ENCODE measurements at places on chromosomes 6 and 20.

DNA sequence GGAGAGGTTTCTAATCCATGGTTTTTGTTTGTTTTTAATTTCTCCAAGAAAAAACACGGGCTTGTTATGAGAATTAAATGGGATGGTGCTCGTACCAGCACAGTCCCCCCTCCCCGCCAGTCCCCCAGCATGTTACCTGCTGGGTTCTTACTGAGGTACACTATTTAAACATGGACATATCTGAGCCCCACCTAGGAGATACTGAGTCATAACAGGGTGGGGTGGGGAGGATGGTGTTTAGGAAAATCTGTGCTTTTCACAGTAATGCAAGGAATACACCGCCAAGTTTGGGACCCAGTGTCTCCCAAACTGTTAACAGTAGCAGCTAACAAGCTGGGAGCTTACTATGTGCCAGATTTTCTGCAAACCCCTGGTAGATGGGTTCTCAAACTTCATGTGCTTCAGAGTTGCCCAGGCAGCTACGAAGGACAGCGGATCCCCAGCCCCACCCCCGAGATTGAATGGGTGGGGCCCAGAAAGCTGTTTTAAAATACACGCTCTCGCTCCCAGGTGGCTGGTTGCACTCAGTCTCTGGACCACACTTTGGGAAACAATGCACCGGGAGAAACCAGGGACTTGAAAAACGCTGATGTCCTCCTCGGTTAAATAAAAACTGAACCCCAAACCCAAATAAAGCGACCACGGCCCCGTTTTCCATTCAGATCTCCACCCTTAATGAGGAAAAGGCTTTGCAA, 995 bp downstream of the ZFP64 start:
- peak; percentile 42 for DNase-seq

GRCh38 chr6:56732517-56732916, 89.8 kb upstream of the DST start:
- DNase-seq: no peak

GRCh38 chr6:82980086-82980485, 85.6 kb downstream of the UBE3D start:
- no peak for DNase-seq

DNA sequence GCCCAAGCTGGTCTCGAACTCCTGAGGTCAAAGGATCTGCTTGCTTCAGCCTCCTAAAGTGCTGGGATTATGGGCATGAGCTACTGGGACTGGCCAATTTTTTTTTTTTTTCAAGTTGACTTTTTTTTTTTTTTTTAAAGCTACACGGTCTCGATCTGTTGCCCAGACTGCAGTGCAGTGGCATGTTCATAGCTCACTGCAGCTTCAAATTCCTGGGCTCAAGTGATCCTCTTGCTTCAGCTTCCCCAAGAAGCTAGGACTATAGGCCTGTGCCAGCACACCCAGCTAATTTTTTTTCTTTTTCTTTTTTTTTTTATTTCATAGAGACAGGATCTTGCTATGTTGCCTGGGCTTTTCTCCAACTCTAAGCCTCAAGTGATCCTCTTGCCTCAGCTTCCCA, 59.5 kb downstream of the NCOA3 start:
- no peak for DNase-seq

GRCh38 chr6:168186438-168186837, 107.4 kb upstream of the FRMD1 start:
- no peak for DNase-seq

GRCh38 chr6:108744244-108744972, 103.8 kb upstream of the ARMC2 start:
- DNase-seq: no peak

DNA sequence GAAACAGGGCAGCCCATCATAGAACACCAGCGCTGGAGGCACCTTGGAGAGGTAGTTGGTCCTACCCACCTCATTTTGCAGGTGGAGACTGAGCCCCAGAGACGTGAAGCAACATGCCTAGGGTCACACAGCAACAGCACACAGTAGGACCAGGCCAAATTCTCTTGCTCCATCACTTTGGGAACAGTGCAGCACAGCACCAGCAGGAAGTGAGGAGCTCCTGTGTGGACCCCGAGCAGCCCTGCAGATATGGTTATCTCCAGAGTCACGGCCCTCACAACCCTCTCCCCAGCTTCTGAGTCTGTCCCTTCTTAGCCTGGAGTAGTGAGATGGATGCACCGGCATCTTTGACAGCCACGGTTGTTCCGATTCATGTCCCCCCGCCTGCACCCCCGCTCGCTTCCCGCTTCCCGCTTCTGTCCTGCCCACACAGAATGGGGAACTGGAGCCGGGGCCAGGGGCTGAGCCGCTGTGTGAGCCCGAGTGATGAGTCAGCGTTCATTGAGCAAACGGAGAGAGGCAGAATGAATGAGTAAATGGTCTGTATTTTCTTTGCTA, 72.6 kb upstream of the DUSP22 start:
- peak; percentile 30 for DNase-seq

DNA sequence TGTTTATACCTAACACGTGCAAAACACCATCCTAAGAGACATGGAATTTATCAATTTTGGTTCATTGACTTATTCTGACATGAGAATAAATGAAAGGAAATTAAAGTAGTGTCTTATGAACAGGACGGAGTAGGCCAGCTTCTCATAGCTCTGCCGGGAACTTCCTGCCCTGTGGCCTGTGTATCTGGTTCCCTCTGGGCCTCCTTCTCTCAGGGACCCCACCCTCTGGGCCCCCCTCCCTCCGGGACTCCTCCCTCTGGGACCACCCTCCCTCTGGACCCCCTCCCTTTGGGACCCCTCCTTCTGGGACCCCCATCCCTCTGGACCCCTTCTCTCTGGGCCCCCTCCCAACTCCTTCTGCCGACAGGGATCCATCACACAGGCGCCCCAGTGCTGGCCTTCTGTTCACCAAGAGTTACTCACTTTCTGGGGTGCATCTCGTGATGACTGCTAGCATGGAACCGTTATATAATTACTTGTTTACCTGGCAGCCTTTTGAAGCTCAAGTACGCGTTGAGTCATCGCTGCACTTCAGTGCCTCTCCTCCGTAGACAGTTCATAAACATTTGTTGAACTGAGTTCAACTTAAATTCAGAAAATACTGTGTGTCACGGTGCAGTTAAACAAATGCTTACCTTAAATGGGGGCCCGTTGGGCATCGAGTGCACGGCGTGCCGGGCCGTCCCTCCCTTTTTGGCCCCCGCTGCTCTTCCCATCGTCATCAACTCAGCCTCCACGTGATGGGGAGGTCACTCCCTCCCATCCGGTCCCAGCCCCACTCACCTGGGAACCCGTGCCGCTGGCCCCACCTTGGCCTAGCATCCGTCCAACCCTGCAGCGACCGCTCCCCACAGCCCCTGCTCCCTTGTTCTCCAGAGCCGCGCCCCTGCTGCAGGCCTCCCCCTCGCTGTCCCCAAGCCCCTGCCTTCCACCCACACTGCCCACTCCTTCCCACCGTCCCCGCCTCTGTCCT, 8.1 kb downstream of the CCR6 start:
- DNase-seq: no peak

GRCh38 chr6:149147195-149147594, 170.3 kb upstream of the TAB2 start:
- no peak for DNase-seq

GRCh38 chr6:116461331-116461931, at the start of gene CALHM6:
Gene CALHM6, plus strand, starts transcription at chr6:116461375. Its CDS starts 555 bp downstream, at chr6:116461930.
- DNase-seq: no peak

DNA sequence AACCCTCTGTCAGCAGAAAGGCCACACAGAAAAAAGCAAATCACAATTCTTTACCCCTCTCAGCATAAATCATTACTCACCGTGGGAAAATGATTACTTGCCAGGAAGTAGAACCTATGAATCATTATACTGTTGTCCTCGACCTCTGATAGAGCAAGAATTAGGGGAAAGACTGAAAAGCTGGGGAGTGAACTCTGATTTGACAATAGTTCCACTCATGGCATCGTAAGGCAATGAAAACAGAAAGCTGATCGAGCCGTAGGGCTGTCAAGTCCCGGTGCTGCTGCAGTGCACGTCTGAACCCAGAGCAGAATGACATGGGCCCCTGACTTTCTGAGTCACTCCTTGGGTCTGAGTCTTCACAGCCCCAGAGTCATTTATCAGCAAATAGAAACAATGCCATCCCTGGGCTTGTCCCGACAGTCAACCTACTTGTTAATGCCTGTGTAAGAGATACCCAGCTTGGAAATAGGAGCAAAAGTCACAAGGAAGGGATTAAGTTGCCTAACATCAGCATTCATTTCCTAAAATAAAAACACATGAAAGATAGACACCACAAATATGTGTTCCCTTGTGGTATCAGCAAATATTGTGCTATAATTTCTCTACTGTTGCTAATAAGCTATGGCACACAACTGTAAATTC, 224.8 kb upstream of the MARCKS start:
- peak; percentile 58 for DNase-seq

- DNase-seq: no peak
These were observed 94.4 kb upstream of the ADGRF4 start for GRCh38 chr6:47603995-47604394.

DNA sequence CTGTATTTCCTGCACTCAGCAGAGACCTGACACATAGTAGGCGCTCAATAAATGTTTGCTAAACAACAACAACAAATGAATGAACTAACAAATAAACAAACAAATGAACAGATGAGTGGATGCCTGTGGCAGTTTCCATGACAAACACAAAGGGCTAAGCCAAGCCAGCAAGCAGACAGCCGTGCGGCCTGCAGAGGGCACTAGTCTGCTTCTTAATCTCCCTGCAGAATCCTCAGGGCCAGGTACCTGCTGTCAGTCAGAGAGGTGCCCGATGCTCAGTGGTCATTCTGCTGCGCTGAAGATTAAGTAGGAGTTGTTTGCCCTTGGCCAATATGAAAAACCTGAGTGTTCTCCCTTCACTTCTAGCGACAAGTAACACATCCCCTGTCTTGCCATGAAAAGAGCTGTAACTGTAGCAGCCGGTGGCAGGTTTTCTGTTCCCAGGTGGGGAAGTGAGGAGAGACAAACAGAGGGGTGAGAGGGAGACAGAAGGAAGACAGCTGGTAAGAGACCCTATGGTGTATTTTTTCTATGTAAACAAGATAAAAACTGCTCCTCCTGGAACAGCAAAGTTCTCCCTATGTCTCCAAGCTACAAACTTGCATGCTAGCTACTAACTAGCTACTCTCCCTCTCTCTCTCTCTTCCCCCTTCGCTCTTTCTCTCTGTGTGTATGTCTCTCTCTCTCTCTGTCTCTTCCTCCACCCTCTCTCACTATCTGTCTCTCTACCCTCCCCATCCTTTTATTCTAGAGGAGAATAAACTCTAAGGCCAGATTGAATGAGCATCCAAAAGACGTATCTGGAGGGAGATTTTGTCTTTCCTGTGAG, at the start of gene MC3R:
Gene MC3R (plus strand): TSS at position 779 of the 829 bp plus-strand sequence. CDS start 112 bp downstream, outside the sequence.
- peak; percentile 59 for DNase-seq

GRCh38 chr20:51285684-51286083, 256.8 kb downstream of the NFATC2 start:
- DNase-seq: no peak

DNA sequence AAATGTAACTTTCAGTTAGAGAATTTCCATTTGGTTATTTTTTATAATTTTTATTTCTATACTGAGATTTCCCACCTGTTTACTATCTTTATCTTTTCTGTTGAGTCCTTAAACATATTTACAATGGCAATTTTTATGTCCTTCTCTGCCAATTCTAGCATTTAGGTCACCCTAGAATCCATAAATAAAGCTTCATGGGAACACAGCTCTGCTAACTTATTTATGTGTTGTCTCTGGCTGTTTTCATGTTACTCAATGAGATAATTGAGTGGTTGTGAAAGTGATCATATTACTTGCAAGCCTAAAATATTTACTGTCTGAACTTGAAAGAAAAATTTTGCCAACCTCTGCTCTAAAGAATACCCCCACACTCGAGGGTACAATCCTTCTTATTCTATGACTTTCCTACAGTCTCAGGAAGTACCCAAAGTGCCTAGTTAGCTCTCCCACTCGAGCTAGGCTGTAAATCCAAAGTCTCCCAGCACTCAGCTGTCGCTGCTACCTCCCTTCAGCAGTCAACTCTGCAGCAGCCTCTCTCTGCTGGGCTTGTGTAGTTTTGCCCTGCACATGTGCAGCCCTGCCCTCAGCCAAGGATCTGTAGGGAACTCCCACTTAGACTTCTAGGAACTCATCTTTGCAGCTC, 53.5 kb upstream of the GCLC start:
- DNase-seq: no peak

- no peak for DNase-seq
These were observed 6.5 kb upstream of the USP45 start for GRCh38 chr6:99521633-99522151.

DNA sequence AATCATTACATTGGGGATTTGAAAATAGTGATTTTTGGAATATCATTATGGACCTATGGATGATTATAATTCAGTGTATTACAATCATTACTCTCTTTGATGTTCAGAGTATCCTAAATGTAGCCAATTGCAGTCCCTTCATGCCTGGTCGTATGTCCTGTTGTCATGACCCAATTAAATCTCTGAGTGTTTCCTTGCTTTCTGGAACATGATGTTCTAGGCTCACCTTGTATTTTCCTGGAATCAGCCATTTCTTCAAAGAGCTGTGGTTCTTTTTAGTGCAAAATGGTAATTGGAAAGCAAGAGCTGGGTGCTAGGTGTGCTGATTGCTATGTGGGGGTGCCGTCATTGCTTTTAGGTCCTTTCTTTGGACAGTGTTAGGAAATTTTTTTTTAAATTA, 100.7 kb upstream of the RNF24 start:
- no peak for DNase-seq

DNA sequence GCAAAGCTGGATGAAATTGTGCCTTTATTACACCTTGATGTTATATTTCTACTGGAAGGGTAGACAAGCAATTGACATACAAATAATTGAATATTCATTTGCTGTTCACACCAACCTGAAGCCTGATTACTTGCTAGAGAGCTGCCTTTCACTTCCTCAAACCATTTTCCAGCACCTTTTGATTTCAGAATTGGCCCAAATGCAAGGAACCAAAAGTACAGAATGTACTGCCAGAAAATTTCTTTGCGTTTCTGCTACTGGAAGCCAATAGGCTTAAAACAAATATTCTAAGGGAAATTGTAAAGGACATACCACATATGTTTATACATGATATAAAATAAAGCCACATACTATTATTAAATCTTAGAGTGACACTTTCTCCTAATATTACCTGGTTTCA, 94.5 kb downstream of the RFPL4B start:
- no peak for DNase-seq

GRCh38 chr20:22672191-22672590, 87.8 kb upstream of the FOXA2 start:
- DNase-seq: no peak

DNA sequence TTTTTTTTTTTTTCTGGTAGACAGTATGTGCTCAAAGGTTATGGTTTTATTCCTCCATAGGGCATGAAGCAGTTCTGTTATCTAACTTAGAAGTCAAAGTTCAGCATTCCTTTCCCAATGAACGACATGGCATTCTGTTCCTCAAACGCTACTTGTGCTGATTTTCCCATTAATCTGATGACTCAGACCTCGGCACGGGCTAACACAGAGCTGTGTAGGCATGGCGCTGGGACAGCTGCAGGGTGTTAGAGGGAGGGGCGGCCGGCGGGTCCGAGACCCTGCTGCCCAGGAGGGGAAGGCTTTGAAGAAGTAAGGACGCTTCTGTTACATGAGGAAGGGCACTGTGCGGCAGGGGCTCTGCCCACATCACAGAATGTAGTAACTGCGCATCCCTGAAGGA, 93.6 kb upstream of the AGPAT4 start:
- DNase-seq: no peak

- no peak for DNase-seq
These were observed 7.5 kb upstream of the FOXP4 start for GRCh38 chr6:41538556-41539182.

GRCh38 chr20:53970232-53970631, 100.2 kb downstream of the BCAS1 start:
- no peak for DNase-seq

All from activated naive CD4-positive, alpha-beta T cell treated with anti-CD3 and anti-CD28 coated beads for 36 hours (primary cell).